Cardiac septum (tissue), 1 donor: ENCODE measurements at places on chromosomes 4 and X. TPM values are rescaled to one million over a fixed set of nuclear protein-coding genes. Genes with fewer than 3 reads are reported as not detected.

- DNase-seq: no peak
Measured at GRCh38 chr4:8052160-8052691, 106.4 kb downstream of the ABLIM2 start.

The SSX4B gene
- not detected for total RNA-seq

DNA sequence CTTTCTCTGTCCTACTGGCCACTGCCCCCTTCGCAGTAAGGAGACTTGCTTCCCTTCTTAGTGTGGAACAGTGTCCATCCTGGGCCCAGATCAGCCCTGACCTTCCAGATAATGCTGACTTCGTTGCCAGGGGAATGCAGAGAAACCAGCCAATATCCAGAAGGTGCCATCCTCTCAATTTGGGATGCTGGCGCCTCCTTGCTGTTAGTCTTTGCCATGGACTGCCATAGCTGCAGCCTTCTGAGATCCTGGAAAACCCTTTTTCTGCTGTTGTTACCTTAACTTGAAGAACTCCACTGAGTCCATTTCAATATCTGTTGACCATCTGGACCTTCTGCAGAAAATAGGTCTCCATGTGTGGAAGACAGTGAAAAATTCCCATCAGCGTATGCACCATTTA is 21.8 kb downstream of the RAI2 start:
- DNase-seq: no peak

The RXFP1 gene
- total RNA-seq: not detected

- no peak for DNase-seq
Measured at GRCh38 chr4:56619816-56620215, 61.3 kb downstream of the HOPX start.

GRCh38 chr4:105900541-105900940 is 5.3 kb downstream of the NPNT start:
- no peak for DNase-seq

DNA sequence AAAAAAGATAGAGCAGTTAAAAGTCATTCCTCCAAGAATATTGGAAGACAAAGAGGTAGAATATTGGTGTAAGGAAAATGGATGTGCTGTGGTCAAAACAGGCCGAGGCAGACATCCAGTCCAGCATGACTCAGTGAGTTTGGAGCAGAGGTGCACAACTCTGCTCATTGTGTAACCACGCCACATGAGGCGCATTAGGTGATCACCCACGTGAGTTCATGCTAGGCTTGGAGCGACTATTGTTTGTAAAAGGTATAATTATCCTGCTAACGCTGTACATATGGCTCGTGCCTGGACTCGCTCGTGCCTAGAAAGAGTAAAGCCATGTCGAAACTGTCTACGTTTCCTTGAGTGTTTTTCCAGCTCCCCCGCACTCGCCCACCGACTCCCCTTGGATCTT is 23.9 kb downstream of the C4orf54 start:
- DNase-seq: no peak

- DNase-seq: no peak
Measured at GRCh38 chrX:115372152-115372551, 82.6 kb downstream of the LUZP4 start.

The CLTRN gene
- total RNA-seq: 0.94 TPM

DNA sequence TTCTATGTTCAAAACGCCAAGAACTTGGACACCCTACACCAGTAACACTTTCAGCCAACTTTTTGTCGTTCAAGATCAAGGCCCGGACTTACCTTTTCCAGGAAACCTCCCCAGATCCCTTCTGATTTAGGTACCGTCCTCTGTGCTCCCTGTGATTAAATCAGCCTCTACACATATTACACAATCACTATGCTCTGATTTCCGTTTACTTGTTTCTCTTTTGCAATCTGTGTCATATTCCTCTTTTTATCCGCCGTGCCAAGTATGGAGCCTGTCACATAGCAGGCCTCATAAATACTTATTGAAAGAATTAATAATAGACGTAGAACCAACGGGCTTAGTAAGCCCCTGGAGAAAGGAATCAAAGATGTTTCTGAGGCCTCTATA is 722 bp upstream of the TMEM33 start:
- no peak for DNase-seq

The HMGB3 gene
- 8.9 TPM for total RNA-seq

DNA sequence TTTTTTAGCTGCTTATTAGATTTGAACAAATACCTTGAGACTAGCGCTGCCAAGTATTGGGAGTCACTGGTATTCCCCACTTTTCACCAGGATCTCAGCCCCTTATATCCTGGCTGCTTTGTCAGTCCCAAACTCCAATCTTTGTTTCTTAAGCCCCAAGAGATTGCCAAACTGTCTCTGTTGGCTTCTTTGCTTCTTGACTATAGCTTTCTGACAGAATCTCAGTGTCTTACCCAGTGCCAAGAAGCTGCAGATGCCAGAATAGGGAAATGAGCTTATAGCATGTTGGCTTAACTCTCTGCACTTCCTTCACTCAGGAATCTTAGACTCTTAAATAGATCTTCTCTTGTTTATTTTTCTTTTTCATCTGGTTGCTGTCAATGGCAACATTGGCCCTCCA is 297.5 kb upstream of the DCAF8L1 start:
- DNase-seq: no peak

The FSTL5 gene
- total RNA-seq: not detected

DNA sequence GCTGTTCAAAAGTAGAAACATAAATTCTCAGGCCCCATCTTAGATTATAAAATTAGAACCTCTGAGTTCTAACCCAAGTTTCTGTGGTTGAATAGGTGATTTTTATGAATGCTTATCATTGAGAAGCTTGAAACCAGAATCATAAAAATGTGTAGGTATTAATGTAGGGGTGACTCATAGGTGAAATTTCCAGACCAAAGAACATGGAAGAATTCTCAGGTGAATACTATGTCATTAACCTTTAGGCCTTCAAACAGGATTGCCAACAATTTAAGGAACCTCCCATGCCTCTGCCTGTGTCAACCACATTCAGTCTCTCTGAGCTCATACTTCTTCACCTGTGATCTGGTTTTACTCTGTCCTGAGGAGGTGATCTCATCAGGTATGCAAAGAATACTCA is 177.8 kb downstream of the NPFFR2 start:
- DNase-seq: no peak

The SLC26A1 gene
- total RNA-seq: 0.22 TPM

GRCh38 chrX:698206-698605 is 67.6 kb downstream of the SHOX start:
- no peak for DNase-seq

The GPRASP2 gene
- 17.7 TPM for total RNA-seq

- DNase-seq: no peak
Measured at GRCh38 chr4:65302145-65302544, 368.1 kb downstream of the EPHA5 start.

DNA sequence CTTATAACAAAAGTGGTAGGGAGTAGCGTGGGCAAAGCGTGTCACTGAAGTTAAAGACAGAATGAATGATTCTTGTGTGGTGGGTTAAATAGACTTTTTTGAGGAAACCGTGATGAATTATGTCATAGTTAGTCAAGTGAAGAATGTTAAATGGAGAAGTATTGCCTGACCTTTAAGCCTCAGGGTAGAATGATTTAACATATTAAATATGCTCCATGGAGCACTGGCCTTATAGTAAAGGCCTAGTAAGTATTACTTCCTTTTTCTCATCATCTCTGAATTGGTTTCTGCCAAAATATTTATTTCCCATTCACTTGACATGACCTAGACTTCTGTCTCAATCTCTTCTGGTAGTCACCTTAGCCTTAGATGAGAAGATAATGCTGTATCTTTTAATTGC is 23.7 kb downstream of the MAGEB1 start:
- no peak for DNase-seq

DNA sequence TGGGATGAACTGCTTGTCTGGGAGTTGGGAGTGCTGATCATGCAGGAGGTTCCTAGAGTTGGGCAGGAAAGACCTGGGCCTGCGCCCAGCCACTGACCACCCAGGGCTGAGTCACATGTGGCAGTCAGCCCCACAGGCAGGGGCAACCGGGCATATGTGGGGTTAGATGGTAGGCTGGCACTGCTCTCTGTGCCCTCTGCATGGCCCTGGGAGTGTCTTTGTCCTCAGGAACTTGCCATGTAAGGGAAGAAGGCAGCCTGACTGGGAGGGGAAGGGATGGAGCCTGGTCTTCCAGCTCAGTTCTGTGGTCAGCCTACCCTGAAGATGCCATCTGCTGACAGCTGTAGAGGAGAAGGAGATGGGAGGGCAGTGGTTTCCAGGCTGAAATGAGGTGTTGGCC is 70.2 kb upstream of the EFNB1 start:
- DNase-seq: no peak

DNA sequence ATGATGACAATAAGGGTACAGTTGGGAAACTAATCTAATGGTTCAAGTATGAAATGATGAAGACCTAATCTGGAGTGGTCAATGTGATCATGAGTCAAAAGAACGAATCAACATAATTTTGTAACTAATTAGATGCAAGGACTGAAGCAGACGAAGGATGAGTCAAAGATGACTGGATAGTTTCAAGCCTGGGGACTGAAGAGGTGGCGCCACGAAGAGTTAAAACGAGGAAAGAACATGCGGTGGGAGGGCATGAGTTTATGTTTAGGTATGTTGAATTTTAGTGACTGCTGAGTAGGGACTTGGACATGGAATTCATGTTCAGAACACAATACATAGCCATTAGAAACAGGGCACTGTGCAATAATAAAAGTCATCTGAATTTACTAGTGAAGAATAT is 221.5 kb upstream of the FAM241A start:
- DNase-seq: no peak

The ARR3 gene
- not detected for total RNA-seq

The DOK7 gene
- 62.7 TPM for total RNA-seq

The MAOA gene
- 68.9 TPM for total RNA-seq

DNA sequence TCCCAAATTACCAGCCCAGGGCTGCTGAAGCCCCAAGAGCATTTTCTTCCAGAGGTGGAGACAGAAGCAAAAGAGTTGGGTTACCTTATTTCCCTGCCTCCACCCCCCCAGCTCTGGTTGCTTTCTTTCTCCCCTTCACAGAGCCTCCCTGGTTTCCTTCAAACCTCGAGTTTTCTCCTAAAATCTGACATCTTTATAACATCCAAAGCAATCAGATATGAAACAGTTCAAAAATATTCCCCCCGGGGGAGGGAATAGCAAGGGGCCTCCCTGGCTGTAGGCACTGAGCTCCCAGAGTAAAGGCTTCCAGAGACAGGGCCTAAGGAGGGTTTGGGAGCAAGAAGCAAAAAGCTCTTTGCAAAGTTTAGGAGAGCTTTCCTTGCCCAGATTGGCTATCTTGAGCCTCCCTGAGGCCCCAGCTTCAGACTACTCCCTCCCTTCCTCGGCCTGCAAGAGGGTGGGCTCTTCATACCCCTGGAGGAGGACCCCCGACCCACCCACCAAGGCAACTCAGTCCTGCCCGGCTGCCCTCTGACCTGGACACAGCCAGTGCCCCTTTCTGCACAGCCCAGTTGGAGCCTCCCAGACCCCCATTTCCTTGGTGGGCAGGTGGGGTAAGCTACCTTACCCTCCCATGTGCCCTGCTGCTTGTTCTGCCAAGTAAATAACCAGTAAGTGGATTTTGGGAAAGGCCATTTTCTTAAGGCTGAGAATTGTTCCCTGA is 7.6 kb downstream of the MAMLD1 start:
- no peak for DNase-seq

DNA sequence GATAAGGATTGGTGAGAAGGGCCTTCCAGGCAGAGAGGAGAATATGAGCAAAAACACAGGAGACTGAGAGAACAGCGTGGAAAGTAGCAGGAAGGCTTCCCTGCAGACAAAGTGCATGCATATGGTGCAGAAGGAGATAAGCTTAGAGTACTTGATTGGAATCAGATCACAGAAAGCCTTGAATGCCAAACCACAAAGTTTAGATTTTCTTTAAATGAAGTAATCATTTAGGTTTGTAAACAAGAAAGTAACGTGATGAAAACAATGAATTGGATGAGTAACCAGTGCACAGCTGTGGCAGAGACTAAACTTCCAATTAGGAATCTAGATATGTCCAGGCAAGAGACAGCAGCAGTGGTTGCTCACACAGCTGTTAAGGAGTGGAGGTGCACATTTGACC is 83.8 kb upstream of the C1QTNF7 start:
- no peak for DNase-seq

- no peak for DNase-seq
Measured at GRCh38 chr4:179225594-179225993, 1783.4 kb upstream of the AGA start.

The CASP3 gene
- 21.7 TPM for total RNA-seq

The PFKFB1 gene
- total RNA-seq: 0.35 TPM

The PCDH11X gene
- total RNA-seq: 0.24 TPM

DNA sequence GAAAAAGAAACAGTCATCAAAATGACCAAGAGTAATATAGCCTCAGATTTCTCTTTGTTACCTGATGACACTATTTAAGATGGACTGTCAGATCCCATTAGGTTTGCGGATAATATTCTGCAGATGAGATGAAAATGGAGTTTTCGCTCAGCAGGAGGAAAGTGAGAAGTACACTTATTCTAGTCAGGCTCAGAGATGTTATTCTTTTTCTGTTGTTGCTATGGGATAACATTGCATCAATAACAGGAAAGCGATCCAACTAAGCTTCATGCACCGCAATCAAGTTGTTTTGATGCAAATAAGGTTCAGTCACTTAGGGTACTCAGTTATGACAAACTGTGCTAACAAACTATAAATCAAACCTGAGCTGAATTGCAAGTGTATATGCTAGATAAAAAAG is 415.0 kb downstream of the CCSER1 start:
- DNase-seq: no peak

GRCh38 chr4:26141051-26141721 is 179.6 kb upstream of the RBPJ start:
- DNase-seq: no peak

DNA sequence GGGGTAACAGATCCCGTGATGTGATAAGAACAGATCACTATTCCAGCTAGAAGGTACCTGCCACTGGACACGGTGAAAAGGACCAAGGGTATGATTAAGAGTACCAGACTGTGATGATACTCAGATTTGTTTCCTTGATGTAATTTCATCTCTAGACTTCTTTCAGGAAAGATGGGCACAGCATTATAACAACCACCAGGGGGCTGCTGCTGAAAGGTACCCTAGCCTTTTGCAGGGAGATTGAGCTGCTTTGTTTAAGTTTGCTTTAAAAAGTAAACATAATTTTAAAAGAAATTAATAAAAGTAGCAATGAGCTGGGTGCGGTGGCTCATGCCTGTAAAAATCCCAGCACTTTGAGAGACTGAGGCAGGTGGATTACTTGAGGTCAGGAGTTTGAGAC is 145.4 kb downstream of the EMCN start:
- DNase-seq: no peak

The ETDB gene
- total RNA-seq: not detected
